Stomach (tissue), 19 donors: ENCODE measurements at places on chromosomes 6 and 20. TPM values are rescaled to one million over a fixed set of nuclear protein-coding genes. Genes with fewer than 3 reads are reported as not detected.

The ANKRD6 gene
- total RNA-seq: 15.8 TPM

- no peak for DNase-seq
Measured at GRCh38 chr6:12097791-12098190, 85.7 kb downstream of the HIVEP1 start.

- DNase-seq: no peak
Measured at GRCh38 chr6:5718231-5718947, 288.3 kb downstream of the NRN1 start.

DNA sequence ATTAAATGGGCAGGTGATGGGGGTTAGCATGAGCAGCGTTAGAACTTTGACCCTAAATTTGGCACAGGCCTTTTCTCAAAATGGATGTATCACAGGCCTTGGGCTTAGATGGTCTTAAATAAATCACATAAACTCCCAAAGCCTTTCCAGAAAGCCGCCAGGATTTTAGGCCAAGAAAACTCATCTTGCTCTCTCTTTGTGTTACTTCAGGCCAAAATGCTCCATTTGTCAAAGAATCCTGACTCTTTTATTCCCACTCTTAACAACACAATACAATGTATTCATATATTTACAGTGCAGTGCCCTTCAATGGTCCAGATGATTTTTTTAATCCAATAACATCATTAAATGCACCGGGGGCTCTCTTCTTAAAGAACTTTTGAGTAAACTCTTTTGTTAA lies 5.9 kb upstream of the TCP11 start:
- no peak for DNase-seq

The ENPP4 gene
- 17.9 TPM for total RNA-seq

- no peak for DNase-seq
Measured at GRCh38 chr20:50886184-50886790, 45.0 kb downstream of the ADNP start.

- DNase-seq: no peak
Measured at GRCh38 chr20:54189630-54190029, 15.8 kb upstream of the CYP24A1 start.

The FHL5 gene
- total RNA-seq: 21.6 TPM

GRCh38 chr6:157460182-157460999 lies 79.4 kb downstream of the ZDHHC14 start:
- no peak for DNase-seq

DNA sequence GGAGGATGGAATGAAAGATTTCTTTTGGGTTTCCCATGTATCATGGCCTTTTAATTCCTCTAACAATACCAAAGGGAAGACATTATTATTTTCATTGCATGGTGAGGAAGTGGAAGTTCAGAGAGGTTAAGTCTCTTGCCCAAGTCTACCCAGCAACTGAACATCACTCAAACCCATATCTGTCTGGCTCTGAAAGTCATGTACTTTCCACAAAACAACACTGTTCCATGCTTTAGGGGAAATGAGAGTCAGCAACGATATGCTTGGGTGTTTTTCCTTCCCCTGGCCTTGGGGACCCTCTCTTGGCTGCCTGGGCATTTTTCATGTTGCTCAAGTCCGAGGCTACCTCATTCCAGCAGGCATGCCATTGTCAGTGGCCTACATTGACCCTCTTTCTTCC lies 118.8 kb downstream of the ADTRP start:
- DNase-seq: no peak

DNA sequence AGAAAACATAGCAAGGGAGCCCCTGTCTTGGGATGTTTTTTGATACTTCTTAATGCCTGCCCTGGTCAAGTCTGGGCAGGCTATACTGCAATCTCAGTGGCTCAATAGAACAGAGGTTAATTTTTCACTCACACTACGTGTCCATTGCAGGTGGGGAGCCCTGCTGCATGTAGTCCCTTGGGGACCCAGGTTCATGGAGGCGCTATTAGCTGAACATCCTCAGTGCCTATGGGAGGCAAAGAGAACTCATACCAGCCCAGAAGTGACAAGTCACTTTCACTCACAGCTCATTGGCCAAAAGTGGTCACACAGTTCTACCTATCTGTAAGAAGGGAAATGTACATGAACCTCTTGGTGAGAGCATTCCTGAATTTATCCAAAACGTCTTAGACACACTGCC lies 23.2 kb downstream of the CGA start:
- DNase-seq: no peak

DNA sequence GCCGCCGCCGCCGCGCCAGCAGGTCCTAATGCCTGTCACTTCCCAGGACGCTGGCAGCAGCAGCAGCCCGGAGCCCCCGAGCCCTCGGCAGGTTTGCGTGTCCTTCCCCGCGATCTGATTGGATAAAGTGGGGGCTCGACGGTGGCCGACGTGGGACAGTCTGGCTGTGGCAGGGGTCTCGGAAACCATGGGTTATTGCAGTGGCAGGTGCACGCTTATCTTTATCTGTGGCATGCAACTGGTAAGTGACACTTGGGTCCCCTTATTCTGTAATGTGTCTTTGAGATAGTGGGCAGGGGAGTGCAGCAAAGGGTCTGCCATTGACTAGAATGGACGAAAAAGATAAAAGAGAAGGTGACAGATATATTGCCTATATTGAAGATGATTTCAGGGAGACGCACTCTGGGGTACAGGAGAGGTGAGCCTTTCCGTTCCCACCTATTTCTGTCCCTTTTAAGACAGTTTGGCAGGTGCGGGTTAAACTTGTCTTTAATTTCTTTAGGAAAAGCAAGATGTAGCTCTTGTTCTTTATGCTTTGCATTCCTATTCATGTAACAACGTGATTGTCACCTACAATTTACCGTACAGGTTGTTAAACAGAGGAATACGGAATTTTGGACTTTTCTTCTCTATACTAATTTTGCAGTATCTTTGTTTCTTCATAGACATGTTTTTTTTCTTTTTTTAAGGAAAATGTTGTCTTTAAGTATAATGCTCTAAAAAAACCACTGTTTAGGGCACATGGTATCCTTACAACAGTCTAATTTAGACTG lies 535 bp downstream of the NKAIN2 start:
- DNase-seq: no peak
